Activated T-cell treated with anti-CD3 and anti-CD28 coated beads, Interleukin-2, amount 50 U/mL, for 1 hour (primary cell): ENCODE measurements at places on chromosomes 16 and 17.

- no peak for DNase-seq
Measured at GRCh38 chr17:78541488-78542206, 35.5 kb downstream of the DNAH17 start.

- no peak for DNase-seq
Measured at GRCh38 chr17:6304894-6305612, 129.9 kb downstream of the AIPL1 start.

GRCh38 chr17:38907930-38908675, 17.3 kb upstream of the LASP1NB start:
- DNase-seq: no peak

DNA sequence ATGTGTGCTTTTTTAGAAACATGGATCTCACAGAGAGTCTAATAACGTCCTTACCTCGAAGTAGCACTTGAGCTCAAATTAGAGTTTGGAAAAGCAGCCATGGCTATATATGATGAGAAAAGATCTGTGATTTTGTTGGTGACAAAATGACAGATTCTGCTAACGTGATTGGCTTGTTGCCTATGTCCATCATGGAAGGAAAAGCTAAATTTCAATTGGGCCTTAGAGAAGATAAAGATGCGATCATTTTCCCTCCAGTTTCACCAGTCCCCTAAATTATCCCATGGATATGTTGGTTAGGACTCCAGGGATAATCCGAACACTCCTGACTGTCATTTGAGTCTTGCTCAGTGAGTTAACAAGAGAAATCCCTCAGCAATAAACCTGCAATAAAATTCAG, 175.8 kb downstream of the C16orf95 start:
- no peak for DNase-seq

- no peak for DNase-seq
Measured at GRCh38 chr17:58932956-58933355, 173.7 kb downstream of the TRIM37 start.

DNA sequence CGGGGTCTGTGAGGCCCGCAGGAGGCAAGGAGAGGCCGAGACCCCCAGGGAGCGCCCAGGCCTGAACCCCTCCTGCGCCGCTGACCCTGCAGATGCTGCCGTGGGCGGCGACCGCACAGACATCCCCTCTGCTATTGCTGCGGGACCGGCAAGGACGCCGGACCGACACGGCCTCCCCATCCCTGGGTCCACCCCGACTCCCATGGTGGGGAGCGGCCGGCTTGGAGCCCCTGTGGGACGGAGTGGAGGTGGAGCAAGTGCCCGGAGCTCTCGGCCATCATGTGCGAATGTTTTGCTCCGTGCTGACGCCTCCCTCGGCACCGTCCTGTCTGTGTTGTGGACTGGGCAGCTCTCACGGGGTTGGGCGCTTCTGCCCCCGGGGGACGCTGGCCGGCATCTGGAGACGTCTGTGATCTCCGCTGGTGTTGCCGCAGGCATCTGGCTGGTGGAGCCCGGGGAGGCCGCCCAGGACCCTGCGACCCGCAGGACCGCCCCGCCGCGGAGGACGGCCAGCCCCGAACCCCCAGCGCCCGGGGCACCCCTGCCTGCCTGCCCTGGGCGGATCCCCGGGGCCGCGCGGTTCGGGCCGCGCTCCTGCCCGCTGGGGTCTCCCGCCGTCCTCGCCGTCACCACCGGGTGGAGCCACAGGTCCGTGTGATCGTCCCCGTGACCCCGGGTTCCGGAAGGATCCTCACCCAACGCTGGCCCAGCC, 12.8 kb upstream of the GNG13 start:
- peak; percentile 67 for DNase-seq

DNA sequence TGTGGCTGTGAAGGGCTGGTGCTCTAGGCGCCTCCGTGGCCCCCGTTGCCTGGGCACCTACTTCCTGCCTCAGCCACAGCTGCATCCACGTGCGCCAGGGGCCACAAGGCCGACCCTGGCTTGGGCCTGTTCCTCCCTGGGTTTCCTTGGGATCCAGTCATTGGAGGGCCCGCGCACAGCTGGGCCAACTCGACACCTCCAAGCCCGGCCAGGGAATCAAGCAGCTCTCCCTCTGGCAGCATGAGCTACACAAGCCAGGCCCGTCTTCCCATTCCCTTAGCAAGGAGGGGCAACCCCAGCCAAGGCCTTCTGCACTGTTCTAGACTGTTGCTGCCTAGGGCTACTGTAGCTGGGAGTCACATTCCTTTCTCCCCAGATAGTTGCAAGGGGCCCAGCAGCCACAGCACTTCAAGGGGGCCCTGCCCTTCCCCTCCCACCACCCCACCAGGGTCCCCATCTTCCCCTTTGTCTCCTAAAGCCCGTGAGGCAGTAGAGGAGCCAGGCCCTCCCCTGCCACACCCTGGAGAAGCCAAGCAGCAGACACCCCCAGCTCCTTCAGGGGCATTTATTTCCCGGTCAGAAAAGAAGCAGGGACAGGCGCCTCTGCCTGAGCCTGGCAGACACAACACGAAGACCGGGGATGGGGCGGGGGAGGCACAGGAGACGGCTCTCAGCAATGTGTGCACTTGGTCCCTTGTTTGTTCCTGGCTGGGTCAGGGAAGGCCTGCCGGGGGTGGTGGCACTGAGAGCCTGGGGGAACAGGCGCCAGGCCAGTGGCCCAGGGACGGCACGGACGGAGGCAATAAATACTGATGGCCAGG, 3.8 kb downstream of the ARHGDIA start:
- DNase-seq: peak; percentile 48

- DNase-seq: no peak
Measured at GRCh38 chr17:55314061-55314783, 49.5 kb downstream of the HLF start.

DNA sequence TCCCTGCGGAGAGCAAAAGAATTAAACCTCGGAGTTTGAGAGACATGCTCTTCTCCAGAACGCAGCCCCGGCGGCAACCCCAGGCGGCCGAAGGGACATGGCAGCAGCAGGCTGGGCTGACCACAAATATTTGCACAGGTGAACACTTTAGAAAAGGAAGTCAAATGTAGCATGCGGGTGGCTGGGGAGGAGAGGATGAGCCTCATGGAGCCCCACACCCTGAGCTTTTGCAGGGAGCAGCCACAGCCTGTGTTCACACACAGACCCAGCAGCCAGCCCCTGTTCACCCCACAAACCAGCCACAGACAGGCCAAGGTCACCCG, 17.8 kb downstream of the HS3ST6 start:
- no peak for DNase-seq

DNA sequence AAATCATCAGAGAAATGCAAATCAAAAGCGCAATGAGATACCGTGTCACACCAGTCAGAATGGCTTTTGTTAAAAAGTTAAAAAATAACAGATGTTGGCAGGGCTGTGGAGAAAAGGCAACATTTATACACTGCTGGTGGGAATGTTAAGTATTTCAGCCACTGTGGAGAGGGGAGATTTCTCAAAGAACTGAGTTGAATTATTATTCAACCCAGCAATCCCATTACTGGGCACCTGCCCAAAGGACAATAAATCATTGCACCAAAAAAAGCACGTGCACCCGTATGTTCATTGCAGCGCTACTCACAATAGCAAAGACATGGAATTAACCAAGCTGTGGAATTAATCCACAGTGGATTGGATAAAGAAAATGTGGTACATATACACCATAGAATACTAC, 204.7 kb downstream of the HS3ST4 start:
- DNase-seq: no peak

DNA sequence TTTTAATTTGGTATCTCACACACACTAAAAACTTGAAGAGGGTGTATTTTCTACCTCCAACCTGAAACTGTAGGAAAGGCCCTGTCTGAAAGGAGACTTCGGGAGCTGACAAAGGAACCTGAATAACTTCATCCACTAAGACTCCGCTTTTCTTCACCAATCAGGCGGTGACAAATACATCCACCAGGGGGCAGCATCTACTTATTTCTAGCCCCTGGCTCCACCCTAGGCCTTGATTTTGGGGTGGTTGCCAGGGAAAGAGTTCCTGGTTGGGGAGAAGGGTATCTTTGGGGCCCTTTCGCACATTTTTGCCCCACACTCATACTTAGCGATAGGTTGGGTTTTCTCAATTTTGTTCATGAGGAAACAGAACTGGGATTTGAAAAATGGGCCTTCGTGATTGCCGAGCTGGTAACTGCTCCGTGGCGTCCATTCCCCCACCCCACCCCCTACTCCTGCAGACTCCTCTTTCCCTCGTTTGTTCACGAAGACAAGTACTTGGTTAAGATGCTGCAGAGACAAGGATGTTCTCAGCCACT, 4.8 kb upstream of the ARL4D start:
- peak; percentile 84 for DNase-seq

DNA sequence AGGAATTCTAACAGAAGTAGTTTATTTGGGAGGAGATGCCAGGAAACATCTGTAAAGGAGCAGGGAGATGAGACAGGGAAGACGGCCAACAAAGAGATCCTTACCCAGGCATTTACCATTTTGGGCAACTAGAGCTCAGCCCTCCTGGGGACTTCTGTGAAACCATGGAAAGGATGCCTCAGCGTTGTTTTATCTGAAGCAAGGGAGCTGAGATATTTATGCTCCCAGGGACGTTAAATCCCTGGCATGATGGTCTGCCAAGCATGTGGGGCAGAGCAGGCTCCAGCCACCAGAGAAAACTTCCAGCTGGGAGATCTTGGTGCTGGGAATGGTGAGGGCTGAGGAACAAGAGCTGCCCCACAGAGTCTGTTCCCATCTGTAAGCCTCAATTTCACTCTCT, 114.8 kb upstream of the FOXF1 start:
- no peak for DNase-seq

GRCh38 chr17:57253362-57254065, 2.8 kb upstream of the MSI2 start:
- DNase-seq: no peak

DNA sequence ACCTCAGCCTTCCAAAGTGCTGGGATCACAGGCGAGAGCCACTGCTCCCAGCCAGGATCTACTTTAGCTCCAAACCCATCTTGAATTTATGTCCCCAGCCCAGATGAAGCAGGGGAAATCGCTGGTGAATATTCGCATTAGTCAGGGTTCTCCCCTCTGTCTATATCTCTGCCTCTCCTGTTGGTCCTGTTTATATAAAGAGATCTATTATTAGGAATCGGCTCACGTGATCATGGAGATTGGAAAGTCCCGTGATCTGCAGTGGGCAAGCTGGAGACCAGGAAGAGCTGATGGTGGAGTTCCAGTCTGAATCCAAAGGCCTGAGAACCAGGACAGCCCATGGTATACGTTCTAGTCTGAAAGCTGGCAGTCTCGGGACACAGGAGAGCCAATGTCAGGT, 382.8 kb downstream of the SEC14L1 start:
- no peak for DNase-seq

- DNase-seq: no peak
Measured at GRCh38 chr16:24969071-24969470, 46.1 kb downstream of the ARHGAP17 start.

- no peak for DNase-seq
Measured at GRCh38 chr17:36474571-36474970, 11.9 kb upstream of the ZNHIT3 start.

GRCh38 chr16:55906123-55906522, 30.9 kb upstream of the CES5A start:
- no peak for DNase-seq

DNA sequence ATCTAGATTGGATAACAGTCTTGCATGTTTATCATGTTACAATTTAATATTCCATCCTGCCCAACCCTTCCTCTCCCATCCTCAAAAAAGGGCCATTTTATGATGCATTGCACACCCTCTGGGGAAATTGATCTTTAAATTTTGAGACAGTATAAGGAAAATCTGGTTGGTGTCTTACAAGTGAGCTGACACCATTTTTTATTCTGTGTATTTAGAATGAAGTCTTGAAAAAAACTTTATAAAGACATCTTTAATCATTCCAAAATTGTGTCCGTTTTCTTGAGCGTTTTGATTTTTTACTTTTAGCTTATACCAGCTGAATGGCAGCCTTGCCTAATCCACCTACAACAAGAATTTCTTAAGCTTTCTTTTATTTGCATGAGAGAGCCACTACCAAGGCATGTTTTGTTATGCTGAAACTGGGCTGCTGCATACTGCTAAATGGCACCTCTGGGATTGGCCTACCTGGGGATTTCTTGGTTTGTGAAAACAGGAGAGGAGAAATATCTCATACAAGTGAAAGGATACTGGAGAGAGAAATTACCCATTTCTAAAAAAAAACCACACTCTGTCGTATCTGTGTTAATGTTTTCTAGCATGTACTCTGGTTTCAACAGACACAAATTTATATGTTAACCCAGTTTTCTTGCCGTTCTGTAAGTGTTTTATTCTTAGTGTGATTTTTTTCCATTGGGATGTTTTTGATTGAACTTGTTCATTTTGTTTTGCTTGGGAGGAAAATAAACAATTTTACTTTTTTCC, 52.2 kb downstream of the TUBD1 start:
- DNase-seq: no peak

DNA sequence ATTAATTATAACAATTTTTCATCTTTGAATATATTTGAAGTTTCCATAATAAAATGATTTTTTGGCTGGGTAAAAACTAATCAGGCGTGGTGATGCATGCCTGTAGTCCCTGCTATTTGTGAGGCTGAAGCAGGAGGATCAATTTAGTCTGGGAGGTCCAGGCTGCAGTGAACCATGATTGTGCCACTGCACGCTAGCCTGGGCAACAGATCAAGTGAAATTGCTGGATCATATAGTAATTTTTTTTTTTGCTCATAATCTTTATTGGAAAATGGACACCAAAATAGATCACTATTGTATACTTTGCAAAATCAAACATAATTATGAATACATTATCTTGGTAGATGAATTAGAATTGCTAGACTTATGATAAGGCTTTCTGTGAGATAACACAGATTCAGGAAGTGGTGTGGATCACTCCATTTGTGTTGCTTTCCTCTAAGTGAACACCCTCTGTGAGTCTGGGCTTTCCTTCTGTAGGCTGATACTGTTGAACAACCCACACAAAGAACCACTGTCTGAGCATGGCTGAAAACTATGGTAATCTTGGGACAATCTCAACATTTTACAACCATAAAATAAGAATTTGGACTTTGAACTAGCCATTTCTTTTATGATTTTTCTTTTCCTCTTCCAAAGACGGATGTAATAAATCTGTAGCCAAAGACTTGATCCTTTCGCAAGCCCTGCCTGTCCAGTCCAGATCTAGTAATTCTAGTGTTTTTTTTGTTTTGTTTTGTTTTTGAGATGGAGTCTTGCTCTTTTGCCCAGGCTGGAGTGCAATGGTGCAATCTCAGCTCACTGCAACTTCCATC, 5.6 kb upstream of the ST3GAL2 start:
- DNase-seq: no peak

DNA sequence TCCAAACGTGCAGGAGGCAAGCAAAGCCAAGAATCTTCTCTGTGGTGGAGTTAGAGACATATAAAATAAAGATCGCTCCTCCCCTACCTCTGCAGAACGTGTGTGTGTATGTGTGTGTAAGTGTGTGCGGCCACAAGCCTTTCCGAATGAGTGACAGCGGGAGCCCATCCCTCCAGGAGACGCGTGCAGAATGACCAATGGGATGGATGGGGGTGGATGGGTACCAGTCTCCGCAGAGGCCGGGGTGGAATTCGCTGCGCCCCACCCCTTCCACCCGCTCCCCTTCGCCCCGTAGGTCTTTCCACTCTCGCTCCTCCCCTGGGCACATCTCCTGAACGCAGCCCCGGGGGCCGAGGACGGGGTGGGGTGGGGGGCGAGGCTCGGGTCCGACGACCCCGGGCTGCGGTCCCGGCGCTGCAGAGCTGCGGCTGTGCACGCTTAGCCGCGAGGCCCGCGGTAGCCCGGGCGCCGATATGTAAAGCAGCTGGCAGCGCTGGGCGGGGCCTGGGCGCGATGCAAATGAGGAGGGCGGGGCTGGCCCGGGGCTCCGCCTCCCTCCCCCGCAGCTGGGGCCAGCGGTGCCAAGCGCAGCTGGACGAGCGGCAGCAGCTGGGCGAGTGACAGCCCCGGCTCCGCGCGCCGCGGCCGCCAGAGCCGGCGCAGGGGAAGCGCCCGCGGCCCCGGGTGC, at the start of gene PRKCB:
PRKCB (plus strand) TSS at position 594 of the 688 bp plus-strand sequence.
- peak; percentile 96 for DNase-seq

- DNase-seq: no peak
Measured at GRCh38 chr17:21272881-21273792, 11.4 kb upstream of the MAP2K3 start.
